Bladder microvascular endothelial cell (primary cell): ENCODE measurements at places on chromosomes 7 and 10. TPM values are rescaled to one million over a fixed set of nuclear protein-coding genes. Genes with fewer than 3 reads are reported as not detected.

Gene CHST15
- 24.1 and 51.3 TPM in 2 replicates for total RNA-seq

Gene CALHM3
- total RNA-seq = not detected in 2 replicates

Gene SLC16A12
- under 0.01 TPM in 1 of 2 replicates, not detected in the other for total RNA-seq

Gene MYO1G
- total RNA-seq = under 0.01 and 0.13 TPM in 2 replicates

Gene ATRNL1
- total RNA-seq = 0.13 TPM in 1 of 2 replicates, not detected in the other

Gene MCM7
- 98.1 and 113 TPM in 2 replicates for total RNA-seq
